ENCODE measurements at places on chromosomes 11 and 22. TPM values are rescaled to one million over a fixed set of nuclear protein-coding genes. Genes with fewer than 3 reads are reported as not detected.

OR5B12 gene
- total RNA-seq = not detected

GAB4 gene
- total RNA-seq = not detected

CHRM1 gene
- total RNA-seq = not detected

RAB38 gene
- not detected for total RNA-seq

GLYATL2 gene
- 1.2 TPM for total RNA-seq

RNF141 gene
- 25.6 TPM for total RNA-seq

KCTD14 gene
- 1.9 TPM for total RNA-seq

ACTN3 gene
- not detected for total RNA-seq

RHOD gene
- total RNA-seq = 0.57 TPM

NLRP10 gene
- total RNA-seq = 2.7 TPM

ST13 gene
- total RNA-seq = 203 TPM

FDXACB1 gene
- total RNA-seq = 2.9 TPM

MMP7 gene
- total RNA-seq = 1.3 TPM

GLB1L2 gene
- total RNA-seq = not detected

APOL4 gene
- total RNA-seq = 0.17 TPM

SHANK3 gene
- 0.58 TPM for total RNA-seq

OR4D5 gene
- not detected for total RNA-seq

MPZL3 gene
- not detected for total RNA-seq

C11orf54 gene
- total RNA-seq = 9.7 TPM

SCO2 gene
- total RNA-seq = 7.7 TPM

CRYBB2 gene
- not detected for total RNA-seq

OR2AT4 gene
- not detected for total RNA-seq

ADAMTS8 gene
- total RNA-seq = not detected

P4HA3 gene
- total RNA-seq = 3.1 TPM

GGT5 gene
- 28.0 TPM for total RNA-seq

OR5AR1 gene
- total RNA-seq = not detected

MMP1 gene
- not detected for total RNA-seq

CALCA gene
- not detected for total RNA-seq

RAB30 gene
- total RNA-seq = 9.6 TPM

OR51M1 gene
- total RNA-seq = not detected

TEF gene
- 3.3 TPM for total RNA-seq
